ENCODE measurements at places on chromosomes 12 and 14.

GRCh38 chr12:18258929-18259328 is 2.4 kb upstream of the PIK3C2G start:
- no peak for DNase-seq

DNA sequence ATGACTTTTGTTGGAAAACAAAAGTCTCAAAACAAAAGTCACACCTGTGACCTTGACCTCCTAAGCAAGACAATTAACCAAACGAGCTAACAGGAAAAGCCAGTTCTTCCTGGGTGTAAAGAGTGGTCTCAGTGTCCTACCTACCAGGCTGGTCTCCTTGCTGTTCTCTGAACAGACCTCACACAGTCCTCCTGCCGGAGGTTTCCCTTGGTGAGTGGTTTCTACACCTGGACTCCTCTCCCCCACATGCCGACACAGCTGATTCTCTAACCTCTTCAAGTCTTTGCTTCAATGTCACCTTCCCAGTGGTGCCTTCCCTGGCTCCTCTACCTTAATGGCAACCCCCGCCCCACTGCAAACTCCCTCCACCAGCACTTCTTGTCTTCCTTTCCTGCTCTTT is 238.6 kb downstream of the ZFP36L1 start:
- no peak for DNase-seq

- no peak for DNase-seq
These were observed 24.6 kb downstream of the PLXNC1 start for GRCh38 chr12:94172973-94173372.

GRCh38 chr14:30960216-30960615 is 65.2 kb upstream of the AP4S1 start:
- no peak for DNase-seq

DNA sequence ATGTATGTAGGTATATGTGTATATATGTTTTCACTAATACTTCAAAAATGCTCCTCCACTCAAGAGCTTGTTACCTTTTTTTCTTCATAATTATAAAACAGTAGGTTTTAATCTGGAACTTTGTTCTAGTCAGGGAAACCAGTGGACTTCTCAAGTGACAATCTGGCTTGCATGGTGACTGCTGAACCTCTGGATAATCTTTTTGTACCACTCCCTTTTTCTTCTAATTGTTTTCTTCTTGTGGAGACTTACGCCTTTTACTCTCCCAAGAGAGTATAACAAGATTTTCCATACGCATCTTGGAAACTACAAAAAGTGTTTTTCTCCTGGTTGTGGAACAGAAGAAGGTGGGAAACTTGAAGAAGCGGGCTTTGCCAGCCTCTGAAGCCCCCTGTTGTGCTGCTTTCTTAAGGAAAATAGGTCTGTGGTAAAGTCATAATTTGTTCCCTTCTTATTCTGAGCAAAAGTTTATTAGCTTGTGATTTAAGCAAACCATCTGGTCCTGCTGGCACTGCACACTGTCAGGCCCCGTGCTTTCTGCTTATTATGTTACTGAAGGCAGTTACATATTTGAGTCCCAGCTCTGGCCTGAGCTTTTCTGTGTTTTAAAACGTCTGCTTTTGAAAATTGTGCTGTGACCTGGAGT is 291.8 kb downstream of the ERC1 start:
- no peak for DNase-seq

GRCh38 chr14:60933920-60934655 is 46.8 kb downstream of the TRMT5 start:
- DNase-seq: no peak
